NCI-H460 (cell line): ENCODE measurements at places on chromosomes 7 and 10. TPM values are rescaled to one million over a fixed set of nuclear protein-coding genes. Genes with fewer than 3 reads are reported as not detected.

- DNase-seq = no peak
Measured at GRCh38 chr10:125611756-125612155, 71.2 kb downstream of the TEX36 start.

DNA sequence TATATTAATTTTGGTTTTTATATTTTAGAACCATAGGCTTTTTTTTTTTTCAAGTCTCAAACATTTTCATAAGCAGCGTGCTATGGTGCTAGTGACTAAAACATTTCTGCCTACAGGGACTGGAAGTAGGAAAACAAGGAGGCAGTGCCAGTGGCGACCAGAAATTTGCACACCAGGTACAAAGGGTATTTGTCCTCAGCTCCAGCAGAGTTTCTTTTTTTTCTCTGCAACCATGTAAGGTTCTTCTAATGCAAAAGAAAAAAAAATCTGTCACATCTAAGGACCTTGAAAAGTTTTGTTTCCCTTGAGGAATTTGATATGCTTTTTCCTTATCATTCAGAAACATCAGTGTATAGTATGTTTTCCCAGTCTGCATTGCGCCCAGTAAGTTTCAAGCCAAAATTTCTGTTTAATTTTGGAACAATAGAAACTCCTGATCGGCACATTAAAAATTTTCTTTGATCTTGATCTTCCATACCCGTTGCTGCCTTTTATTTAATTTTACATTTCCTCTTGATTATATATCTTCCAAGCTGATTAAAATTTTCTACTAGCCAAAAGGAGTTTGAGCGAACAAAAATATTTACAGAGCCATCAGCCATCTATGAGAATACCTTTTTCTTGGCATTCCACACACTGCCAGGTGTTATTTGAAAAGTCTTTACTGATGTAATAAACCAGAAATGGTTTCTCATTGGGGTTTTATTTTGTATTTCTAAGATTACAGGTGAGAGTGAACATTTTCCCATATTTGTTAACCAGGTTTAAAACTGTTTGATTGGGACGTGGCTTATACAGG is 956 bp upstream of the KLHDC10 start:
- no peak for DNase-seq

DNA sequence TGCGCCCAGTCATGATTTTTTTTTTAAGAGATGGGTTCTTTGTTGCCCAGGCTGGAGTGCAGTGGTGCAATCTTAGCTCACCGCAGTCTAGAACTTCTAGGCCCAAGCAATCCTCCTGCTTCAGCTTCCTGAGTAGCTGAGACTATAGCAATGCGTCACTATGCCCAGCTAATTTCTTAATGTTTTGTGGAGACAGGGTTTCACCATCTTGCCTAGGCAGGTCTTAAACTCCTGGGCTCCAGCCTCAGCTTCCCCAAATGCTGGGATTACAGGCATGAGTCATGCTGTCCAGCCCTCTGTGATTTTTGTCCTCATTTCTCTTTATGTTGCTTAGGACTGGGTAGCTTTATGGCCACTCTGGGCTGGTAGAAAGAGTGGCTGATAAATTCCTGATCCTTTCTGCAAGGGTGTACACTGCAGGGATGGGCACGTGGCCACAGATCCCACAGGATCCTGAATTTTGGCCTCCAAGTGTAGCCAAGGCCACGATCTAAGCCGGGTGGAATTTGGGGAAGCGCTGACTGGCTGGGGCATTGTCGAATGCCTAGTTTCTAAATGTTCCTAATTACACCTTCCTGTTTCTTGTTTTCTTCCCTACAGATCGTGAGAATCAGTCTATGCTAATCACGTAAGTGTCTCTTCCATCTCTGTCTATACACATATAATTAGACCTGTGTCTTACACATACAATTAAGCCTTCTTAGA is 24.1 kb upstream of the MYH16 start:
- DNase-seq = no peak

GRCh38 chr7:54860003-54860775 is 101.2 kb upstream of the SEC61G start:
- DNase-seq = no peak

Gene MBL2
- total RNA-seq = not detected in 2 replicates
